ENCODE measurements at places on chromosomes 2 and 18.
A peak's percentile ranks its signal among the peaks of the same experiment; 100 is the strongest.

DNA sequence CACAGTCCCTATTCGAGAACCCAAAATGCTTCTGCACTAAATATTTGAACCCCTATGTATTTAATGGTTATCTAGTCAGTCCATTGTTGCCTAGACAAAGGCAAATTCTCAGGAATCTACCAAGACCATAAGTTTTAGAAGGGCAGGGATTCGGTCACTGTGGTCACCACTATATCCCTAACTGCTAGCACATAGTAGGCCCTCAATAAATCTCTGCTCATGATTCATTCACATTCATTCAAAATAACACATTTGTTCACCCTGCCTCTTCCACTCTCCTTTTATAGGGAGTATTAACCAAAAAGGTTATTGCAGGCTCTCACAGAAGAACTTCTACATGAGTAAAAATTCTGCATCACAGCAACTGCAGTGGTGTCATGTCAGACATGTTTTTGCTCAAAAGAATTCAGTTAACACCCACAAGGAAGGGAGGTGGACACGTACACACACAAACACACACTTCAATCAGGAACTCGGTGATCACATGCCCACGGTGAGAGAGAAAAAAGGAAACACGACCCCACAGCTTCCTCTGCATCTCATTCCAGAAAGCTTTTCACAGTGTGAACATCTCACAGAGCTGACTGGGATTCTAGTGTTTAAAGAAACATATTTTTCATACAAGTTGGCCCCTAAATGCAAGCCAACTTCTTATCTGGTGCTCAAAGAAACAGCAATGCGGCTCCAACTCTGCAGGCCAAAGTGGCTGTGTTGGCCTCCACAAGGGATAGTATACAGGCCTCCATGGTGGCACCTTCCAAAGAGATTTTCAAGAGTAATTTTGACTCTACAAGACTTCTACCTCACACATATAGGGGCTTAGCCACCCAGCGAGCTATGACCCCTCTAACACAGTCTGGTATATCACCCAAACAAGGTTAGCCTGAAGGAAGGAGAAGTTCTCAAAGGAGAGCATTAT, 98.0 kb downstream of the ANKRD44 start:
- no peak for DNase-seq

GRCh38 chr2:54455131-54455562, 980 bp upstream of the SPTBN1 start:
- no peak for DNase-seq

DNA sequence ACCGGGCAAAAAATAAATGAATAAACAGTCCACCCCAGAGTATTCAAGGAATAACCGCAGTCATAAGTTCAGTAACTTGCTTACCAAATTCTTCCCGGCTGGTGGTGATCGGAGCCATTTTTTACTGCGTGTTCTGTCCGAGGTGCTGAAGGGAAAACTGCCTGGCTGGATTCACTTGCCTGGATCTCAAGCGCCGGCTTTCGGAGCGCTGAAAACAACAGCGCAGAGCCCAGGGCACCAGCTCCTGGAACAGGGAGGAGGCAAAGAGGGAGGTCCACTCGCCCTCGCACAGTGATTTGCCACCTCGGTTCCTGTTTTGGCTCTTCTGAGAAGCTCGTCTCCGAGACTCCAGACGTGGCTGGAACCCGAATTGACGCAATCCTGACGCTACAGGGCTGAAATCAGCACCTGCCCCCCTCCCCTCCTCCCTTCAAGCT, at the start of gene SYT4:
Gene SYT4 (minus strand): TSS at position 327 of the 437 bp plus-strand sequence. CDS start 209 bp downstream, at position 118.
- peak; percentile 13 for DNase-seq

GRCh38 chr2:122329278-122329677, 573.8 kb downstream of the TSN start:
- no peak for DNase-seq

- no peak for DNase-seq
Observed at GRCh38 chr2:204507636-204508035, 37.6 kb upstream of the PARD3B start.

- DNase-seq, result peak; percentile 65
Observed at GRCh38 chr2:66481100-66481549, 46.2 kb downstream of the MEIS1 start.

DNA sequence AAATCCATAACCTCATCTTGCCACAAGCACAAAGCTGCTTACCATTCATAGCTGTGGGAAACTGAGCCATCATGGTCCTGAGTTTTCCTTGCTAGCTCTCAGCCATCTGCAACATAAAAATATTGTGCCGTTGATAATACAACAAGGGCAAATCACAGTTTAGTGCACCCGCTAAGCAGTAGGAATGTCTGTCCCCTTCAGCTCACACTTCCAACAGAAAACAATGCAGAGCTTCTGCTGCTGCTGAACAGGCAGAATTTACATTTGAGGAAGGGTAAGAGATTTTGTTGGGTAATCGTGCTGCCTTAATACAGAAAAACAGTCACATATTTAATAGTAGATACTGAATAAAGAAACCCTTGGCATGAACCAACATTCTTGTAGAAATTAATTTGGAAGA, 32.3 kb downstream of the ITSN2 start:
- no peak for DNase-seq

DNA sequence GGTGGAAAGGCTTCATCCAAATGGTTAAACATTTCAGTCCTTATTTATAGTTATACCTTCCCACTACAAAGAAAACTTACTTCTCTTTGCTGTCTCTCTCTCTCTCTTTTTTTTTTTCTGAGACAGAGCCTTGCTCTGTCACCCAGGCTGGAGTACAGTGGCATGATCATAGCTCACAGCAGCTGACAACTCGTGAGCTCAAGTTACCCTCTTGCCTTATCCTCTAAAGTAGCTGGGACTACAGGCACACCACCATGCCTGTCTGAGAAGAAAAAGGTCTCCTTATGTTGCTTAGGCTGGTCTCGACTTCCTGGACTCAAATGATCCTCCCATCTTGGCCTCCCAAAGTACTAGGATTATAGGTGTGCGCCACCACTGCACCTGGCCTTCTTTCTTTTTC, 32.3 kb upstream of the OLA1 start:
- no peak for DNase-seq

GRCh38 chr2:106065268-106065982, 128.7 kb downstream of the UXS1 start:
- DNase-seq, result no peak

GRCh38 chr2:214261683-214262082, 149.2 kb upstream of the VWC2L start:
- DNase-seq, result no peak

DNA sequence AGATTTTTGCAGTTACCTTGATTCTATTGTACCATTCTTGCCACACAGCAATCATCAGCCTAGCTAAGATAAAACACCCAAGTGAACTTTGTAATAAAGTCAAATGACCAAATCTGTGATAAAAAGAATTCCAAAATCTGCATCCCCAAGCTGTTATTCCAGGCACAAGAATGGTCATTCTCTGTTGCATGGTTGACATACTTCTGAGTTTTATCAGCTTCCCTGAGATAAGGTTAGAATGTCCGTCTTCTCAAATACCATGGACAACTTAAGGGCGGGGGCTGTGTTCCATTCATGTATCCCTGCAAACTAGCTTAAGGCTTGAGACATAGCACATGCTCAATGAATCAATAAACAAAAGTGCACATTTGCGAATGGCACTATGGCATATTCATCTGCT, 8.1 kb upstream of the BMP10 start:
- no peak for DNase-seq

GRCh38 chr18:13890761-13891361, 24.5 kb downstream of the MC2R start:
- no peak for DNase-seq

DNA sequence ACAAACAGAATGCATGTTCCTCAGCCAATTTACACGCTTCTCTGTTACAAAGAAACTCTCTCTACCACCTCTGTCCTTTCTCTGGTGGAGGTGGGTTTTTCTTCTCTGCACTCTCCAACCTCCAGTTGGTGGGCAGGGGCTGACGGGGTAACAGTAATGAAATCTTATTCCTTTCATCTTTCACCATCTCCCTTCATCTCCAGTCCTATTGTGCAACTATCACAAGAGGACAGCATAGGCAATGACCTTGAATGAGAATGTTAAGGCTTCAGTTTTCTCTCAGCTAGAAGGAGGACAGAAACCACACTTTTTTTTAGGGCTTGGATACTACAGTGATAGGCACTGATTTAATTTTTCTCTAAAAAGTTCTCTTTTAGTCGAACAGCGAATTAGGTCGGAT, 81.7 kb upstream of the NEUROD1 start:
- no peak for DNase-seq

GRCh38 chr2:134869946-134870736, 31.7 kb downstream of the ACMSD start:
- DNase-seq, result no peak

GRCh38 chr18:51522338-51522737, 324.9 kb upstream of the MEX3C start:
- no peak for DNase-seq

DNA sequence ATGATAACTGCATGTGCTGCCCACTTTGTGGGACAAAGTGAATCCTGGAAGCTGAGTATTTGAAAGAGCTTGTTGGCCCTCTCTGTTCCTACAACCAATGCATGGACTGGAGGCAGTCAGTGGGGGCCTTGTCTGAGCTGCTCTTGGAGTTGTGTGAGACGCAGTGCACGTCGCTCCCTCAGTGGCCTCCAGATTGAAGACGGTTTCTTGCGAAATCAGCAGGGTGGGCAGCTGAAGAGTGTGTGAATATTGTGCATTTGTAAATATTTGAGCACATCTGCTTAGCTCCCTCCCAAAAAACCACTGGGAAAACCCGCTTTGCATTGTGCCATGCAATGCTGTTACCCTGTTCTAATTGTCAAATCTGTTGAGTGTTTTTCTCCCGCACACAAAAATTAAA, 782.8 kb downstream of the PLCL1 start:
- no peak for DNase-seq

DNA sequence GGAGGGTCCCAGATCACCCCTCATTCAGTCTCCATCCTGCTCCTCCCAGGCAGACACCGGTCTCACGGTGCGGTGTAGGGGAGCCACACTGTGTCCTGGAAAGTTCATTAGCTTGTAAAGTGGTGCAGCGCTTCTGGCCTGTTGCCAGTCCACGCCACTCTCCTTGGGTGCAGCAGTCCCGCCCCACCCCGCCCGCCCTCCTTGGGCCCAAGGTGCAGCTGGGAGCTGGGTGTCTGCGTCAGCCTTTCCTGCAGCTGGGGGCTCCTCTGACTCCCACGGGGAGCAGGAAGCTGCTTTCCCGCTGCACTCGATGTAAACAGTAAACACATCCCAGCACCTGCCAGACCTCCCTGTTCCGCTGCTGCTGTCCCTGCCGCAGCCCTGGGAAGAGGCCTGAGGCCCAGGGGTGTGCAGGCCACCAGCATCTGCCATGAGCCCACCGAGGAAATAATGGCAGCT, 53.8 kb upstream of the ASB18 start:
- DNase-seq, result no peak

GRCh38 chr2:8418721-8419120, 263.1 kb upstream of the ID2 start:
- no peak for DNase-seq

DNA sequence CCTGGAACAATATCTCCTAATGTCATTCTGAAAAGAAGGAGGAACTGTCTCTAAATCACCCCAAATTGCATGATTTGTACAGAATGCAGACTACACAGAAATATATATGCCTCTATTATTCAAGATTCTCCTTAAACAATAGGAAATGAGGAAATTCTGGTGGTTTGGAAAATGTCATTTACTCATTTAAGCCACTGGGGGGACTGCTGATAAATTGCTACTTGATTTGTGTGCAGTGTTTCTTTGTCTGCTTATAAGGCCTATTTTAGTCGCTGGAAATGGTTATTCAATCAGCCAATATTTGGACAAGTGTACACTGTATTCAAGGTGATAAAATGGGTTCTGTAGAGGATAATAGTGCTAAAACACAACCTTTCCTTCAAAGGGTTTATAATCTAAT, 801.9 kb upstream of the CELF4 start:
- no peak for DNase-seq

DNA sequence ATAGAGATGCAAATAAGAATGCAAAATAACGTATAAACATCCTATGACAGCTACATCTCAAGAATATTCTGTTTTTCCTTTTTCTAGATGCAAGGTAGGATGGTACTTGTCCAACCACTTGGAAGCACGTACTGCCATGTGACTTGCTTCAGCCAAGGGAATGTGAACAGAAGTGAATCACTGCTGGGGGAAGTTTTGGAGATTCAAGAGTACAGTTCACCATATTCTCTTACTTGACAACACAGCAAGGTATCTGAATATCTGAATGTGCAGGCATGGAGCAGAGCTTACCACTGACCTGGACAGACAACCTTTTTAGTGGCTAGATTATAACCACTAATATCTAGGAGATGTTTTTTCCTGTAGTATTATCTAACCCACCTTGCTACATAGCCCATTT, 53.0 kb downstream of the TRIP12 start:
- no peak for DNase-seq

- DNase-seq, result no peak
Observed at GRCh38 chr2:222610746-222611145, 45.1 kb downstream of the FARSB start.

DNA sequence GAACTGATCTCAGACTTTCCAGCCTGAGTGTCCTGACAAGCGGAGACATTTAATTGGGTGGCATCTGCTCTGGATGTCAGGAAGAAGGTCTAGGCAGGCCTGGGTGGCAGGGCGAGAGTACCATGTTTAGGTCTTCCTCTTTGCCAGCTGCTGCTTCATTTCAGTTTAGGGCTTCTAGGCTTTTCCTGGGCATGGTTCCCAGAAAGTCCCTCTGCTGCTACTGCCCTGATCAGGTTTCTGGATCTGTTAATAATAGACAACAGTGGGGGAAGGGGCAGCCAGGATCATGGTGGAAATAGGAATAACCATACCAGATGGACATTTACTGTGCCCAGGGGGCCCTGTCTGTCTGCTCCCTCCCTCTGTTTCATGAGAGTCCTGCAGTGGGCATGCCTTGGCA, 2.3 kb upstream of the PLCD4 start:
- no peak for DNase-seq

DNA sequence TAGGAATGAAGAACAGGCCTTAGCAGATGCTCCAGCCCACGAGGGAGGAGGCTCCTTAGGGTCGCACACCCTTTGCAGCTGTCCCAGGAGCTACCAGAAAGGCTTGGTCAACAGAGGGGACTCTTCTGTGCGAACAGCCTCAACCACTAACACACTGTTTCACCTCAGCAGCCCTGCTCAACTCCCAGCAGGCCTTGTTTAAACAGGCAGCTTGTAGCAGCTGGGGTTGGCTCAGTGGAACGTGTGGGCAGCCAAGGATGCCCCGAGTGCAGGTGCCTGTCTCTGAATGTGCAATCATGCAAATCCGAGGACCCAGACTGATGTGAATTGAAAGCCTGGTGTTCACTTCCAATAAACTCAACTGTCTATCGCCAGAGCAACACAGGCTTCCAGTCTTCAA, 88.7 kb upstream of the CXCR4 start:
- no peak for DNase-seq

DNA sequence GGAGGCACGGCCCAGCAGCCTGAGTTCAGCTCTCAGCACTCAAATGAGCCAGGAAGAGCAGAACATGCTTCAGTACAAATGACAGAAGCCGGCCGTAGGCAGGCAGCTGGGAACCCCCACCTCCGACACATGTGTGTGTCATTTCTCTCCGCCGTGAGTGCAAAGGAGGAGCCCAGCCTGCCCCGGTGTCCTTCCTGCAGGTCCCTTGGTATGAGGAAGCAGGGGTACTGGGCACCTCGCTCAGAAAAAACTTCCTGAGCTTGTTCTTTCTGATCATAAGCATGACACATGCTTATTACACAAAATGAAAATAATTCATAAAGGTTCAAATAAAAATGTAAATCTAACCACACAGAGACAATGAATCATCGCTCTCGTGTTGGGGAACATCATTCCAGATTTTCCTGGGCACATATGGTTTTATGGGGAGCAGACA, 35.3 kb downstream of the KCNF1 start:
- no peak for DNase-seq

Measured in non-pigmented ciliary epithelial cell (primary cell).